ENCODE measurements at places on chromosomes 16 and 17. TPM values are rescaled to one million over a fixed set of nuclear protein-coding genes. Genes with fewer than 3 reads are reported as not detected.

Gene BIRC5
- total RNA-seq = 1.8 TPM

Gene ITGAD
- 0.62 TPM for total RNA-seq

Gene HBA2
- 232 TPM for total RNA-seq

Gene ARHGAP23
- total RNA-seq = 48.4 TPM

- peaks cover 18% of the 10 kb centered on the region for H3K4me1 ChIP-seq
- H3K36me3 ChIP-seq = peaks cover 28% of the 10 kb centered on the region
- no peak overlapping the region for H3K27ac ChIP-seq
- DNase-seq = no peak
- H3K4me3 ChIP-seq = no peak overlapping the region
Measured at GRCh38 chr16:89952049-89952448, 3.5 kb downstream of the DEF8 start.

- no peaks in the 10 kb centered on the region for H3K36me3 ChIP-seq
- DNase-seq = no peak
- H3K4me3 ChIP-seq = no peak overlapping the region
Measured at GRCh38 chr17:46739982-46740381, 78.5 kb downstream of the WNT3 start.

DNA sequence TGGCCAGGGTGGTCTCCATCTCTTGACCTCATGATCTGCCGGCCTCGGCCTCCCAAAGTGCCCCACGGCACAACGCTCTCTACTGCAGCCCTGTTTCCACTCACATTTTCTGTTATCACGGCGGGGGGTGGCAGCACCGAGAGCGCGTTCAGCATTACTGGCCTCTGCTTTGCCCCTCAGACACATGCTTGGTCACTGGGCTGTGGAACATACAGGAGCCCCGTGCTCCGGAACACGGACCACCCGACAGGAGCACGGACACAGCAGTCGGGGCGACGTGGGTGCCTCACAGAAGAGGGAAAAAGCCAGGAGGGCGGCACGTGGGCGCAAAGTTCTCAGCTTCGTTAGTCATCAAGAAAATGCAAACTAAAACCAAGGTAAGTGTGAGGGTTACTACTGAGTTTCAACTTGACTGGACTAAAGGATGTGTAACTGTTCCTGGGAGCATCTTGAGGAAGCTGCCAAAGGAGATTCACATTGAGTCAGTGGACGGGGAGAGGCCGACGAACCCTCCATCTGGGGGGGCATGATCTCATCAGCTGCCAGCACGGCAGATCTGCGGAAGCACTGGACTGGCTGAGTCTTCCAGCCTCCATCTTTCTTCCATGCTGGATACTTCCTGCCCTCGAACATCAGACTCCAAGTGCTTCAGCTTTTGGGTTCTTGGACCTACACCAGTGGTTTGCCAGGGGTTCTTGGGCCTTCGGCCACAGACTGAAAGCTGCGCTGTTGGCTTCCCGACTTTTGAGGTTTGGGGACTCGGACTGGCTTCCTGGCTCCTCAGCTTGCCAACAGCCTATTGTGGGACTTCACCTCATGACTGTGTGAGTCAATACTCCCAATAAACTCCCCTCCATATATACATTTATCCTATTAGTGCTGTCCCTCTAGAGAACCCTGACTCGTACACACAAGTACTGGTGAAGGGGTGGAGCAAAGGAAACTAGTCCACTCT, 106.8 kb downstream of the ZNF778 start:
- peak overlapping the region; percentile 8 for H3K27ac ChIP-seq
- peaks cover 83% of the 10 kb centered on the region for H3K4me1 ChIP-seq
- no peaks in the 10 kb centered on the region for H3K36me3 ChIP-seq
- DNase-seq = peak; percentile 44
- no peak overlapping the region for H3K4me3 ChIP-seq
- H3K27me3 ChIP-seq = no peaks in the 10 kb centered on the region
